Stimulated activated naive B cell treated with anti-CD40 and anti-IgM and Interleukin-4, amounts not matched to agents 10 μg/mL and 1 μg/mL and 100 μg/mL, for 72 hours (primary cell): ENCODE measurements at places on chromosomes 2 and 18.

GRCh38 chr2:33033606-33034081, 86.9 kb downstream of the LTBP1 start:
- no peaks in the 10 kb centered on the region for H3K4me1 ChIP-seq
- no peak overlapping the region for H3K4me3 ChIP-seq

GRCh38 chr2:171745141-171745540, 57.9 kb downstream of the DYNC1I2 start:
- H3K36me3 ChIP-seq = peaks cover 28% of the 10 kb centered on the region
- peaks cover 14% of the 10 kb centered on the region for H3K4me1 ChIP-seq
- H3K27ac ChIP-seq = no peak overlapping the region

- no peak overlapping the region for H3K27ac ChIP-seq
- no peaks in the 10 kb centered on the region for H3K27me3 ChIP-seq
- no peaks in the 10 kb centered on the region for H3K36me3 ChIP-seq
- H3K4me3 ChIP-seq = no peak overlapping the region
- DNase-seq = no peak
These were observed 25.4 kb downstream of the EPHA4 start for GRCh38 chr2:221546505-221547225.

DNA sequence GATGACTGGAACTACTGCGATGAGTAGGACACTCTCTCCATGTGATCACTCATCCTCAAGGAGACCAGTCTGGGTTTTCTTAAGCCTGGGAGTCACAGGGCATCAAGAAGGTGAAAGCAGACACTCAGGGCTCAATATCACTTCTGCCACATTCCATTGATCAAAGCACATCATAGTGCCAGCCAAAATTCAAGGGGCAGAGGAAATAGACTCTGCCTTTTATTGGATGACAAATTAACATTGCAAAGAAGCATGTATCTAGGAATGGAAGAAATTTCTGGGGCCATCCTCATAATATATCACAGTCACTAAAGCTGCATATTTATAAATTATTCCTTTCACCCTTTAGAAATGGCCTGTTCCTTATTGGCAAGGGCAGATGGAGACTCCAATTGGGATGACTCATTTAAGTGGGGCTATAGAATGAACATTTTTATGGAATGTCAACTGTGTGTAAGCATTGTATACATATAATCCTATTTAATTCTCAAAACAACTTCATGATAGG, 114.8 kb upstream of the CDC42EP3 start:
- DNase-seq = no peak
- H3K36me3 ChIP-seq = peaks cover 16% of the 10 kb centered on the region
- H3K4me1 ChIP-seq = no peaks in the 10 kb centered on the region
- H3K4me3 ChIP-seq = no peak overlapping the region
- H3K27me3 ChIP-seq = no peaks in the 10 kb centered on the region

GRCh38 chr18:65937180-65937579, 186.4 kb downstream of the CDH7 start:
- no peaks in the 10 kb centered on the region for H3K4me1 ChIP-seq
- no peaks in the 10 kb centered on the region for H3K36me3 ChIP-seq
- no peak overlapping the region for H3K27ac ChIP-seq
- no peak overlapping the region for H3K4me3 ChIP-seq
- DNase-seq = no peak

- H3K4me1 ChIP-seq = no peaks in the 10 kb centered on the region
- no peak overlapping the region for H3K27ac ChIP-seq
- H3K36me3 ChIP-seq = no peaks in the 10 kb centered on the region
- no peak overlapping the region for H3K4me3 ChIP-seq
These were observed 39.3 kb upstream of the DSG1 start for GRCh38 chr18:31278609-31279071.

DNA sequence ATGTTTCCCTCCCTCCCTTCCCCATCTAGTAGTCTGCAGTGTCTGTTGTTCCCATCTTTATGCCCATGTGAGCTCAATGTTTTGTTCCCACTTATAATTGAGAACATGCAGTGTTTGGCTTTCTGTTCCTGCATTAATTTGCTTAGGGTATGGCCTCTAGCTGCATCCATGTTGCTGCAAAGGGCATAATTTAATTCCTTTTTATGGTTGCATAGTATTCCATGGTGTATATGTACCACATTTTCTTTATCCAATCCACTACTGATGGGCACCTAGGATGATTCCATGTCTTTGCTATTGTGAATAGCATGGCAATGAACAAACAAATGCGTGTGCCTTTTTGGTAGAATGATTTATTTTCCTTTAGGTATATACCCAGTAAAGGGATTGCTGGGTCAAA, 60.6 kb upstream of the CYP26B1 start:
- H3K4me3 ChIP-seq = no peak overlapping the region
- no peak for DNase-seq
- no peak overlapping the region for H3K27ac ChIP-seq
- H3K27me3 ChIP-seq = no peaks in the 10 kb centered on the region

DNA sequence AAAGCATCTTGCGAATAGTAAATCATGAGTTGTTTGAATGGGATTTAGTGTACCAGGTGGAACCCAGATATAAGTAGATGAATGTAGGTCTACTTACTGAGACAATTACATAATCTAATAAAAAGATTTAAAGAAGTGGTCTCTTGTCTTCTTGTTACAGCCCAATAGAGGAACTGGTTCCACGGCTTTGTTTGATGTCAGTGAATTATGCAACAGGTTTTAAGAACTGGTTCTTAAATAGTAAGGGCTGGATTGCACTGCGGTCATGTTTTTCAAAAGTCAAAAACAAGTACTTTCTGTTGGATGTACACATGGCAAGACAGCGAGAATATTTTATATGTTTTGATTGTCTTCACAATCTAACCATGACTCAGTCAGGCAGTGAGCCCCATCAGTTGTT, 15.4 kb upstream of the SLC9A2 start:
- H3K27me3 ChIP-seq = peaks cover 13% of the 10 kb centered on the region
- no peak for DNase-seq
- H3K4me3 ChIP-seq = no peak overlapping the region
